Mammary epithelial cell (primary cell): ENCODE measurements at places on chromosomes 5 and 9. TPM values are rescaled to one million over a fixed set of nuclear protein-coding genes. Genes with fewer than 3 reads are reported as not detected.

DNA sequence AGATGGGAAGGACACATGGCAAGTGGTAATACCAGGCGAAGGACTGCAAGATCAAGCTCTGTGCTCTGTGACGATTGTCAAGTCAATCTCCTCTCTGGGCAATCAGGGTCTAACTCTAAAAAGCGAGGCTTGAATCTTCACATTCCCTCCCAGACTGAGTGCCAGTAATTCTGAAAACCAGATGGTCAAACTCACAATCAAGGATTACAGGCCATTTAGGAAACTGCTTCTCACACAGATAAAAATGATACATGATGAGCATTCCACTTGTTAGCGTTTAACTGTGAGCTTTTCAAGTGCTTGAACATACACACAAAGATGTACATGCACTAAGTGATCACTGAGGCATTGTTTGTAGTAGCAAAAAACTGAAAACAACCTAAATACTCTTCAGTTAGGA, 210.1 kb downstream of the TRIM32 start:
- DNase-seq = no peak

C5orf52 gene
- total RNA-seq = not detected in 2 replicates

DNA sequence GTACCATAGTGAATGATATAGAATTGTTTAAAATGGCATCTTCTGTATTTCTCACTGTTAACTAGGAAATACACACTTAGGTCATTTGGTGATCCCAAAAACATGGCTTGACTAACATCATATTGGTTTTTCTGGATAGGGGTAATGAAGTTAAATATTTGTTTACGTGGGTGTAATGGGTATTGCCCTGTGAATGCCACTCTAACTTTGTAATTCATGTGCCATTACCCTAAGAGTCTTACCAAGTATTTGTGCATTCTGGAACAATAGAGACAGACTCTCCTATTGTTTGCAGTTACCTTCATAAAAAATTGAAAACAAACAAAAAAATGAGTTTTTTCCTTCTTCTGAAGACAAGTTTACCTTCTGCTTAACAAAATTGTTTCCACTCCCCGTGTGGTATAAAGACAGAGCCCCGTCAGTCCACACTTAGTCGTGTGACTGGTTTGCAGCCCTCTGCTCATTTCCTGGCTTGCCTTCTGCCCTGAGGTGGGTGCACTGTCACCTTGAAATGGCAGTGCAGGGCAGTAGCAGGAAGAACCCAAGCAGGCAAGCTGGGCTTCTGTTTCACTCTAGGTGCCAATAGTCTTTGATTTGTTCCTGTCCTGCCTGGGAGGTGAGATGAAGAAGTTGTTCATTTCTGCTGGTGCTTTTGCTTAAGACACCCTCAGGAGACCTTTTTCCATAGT, 9.6 kb upstream of the CATSPER3 start:
- no peak for DNase-seq

DNA sequence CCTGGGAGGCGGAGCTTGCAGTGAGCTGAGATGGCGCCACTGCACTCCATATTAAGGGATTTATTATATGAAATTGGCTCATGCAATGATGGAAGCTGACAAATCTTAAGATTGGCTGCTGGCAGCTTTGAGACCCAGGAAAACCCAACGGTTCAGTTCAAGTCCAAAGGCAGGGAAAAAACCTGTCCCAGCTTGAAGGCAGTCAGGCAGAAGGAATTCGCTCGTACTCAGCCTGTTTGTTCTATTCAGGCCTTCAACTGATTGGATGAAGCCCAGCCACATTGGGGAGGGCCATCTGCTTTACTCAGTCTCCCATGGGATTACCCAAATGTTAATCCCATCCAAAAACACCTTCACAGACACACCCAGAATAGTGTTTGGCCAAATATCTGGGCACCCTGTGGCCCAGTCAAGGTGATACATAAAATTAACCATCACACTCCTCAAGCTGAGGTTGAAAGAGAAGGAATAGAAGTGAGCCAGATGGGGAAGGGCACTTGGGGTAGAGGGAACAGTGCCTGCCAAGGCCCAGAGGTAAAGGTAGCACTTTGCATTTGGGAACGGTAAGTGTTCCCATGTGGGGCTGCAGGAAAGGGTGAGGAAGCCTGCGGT, 8.5 kb upstream of the ORM1 start:
- DNase-seq = peak; percentile 23

DNA sequence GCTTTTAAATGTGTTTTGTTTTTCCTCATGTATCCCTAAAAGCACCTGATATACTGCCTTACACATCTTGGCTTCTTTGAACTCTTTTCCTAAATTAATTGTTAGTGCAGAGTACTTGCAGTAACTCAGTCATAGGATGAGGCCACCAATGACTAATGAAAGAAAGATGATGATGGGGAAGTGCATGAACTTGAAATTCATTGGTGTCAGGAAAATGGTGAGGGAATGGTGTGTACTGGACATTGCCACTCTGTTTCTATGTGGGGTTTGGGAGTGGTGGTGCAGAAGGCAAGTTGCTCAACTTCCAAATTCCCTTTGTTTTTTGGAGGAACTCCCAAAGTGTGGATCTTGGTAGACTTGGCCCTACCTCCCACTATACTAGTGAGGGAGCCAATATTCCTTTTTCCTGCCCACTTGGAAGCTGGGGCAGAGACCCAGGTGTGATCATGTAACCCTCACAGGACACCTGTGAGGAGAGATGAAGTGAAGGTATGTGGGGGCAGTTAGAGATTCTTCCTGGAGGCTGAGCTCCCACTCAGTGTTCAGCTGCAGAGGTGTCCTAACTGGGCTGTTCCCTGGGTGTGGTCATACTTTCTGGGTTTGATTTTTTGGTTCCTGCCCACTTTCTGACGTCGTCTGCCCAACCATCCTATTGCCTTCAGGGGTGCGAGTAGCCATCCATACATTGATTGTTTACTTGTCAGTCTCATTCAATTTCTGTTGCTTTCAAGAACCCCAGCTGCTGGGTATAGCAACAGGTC, 298.5 kb downstream of the MAST4 start:
- peak; percentile 92 for DNase-seq

COL15A1 gene
- total RNA-seq = not detected in 2 replicates

HMGCS1 gene
- 58.7 and 218 TPM in 2 replicates for total RNA-seq

- no peak for DNase-seq
Observed at GRCh38 chr5:106205916-106206571, 1464.7 kb downstream of the EFNA5 start.

GRCh38 chr9:113882636-113883164, 6.6 kb downstream of the ZNF618 start:
- DNase-seq = no peak

SPIN1 gene
- 98.2 TPM for total RNA-seq

PTGS1 gene
- 14.8 and 16.4 TPM in 2 replicates for total RNA-seq

DNA sequence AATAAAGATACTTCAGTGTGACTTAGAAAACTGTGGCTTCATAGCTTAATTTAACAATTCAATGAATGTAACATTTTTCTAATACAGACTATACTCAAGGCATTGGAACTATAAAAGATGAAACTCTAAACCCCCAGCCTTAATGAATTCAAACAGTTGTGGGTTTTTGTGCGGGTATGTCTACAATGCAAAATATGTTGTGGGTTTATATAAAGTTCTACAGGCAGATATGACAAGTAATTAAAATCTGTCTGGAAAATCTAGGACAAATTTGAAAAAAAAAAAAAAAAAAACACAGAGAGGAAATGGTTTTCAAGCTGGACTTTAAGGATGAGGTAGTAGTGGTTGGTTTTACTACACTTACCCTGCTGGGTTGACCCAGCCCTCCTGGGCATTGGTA, 467.5 kb upstream of the TLE4 start:
- DNase-seq = no peak

GRCh38 chr5:368183-369084, 46.9 kb downstream of the AHRR start:
- DNase-seq = no peak

DNA sequence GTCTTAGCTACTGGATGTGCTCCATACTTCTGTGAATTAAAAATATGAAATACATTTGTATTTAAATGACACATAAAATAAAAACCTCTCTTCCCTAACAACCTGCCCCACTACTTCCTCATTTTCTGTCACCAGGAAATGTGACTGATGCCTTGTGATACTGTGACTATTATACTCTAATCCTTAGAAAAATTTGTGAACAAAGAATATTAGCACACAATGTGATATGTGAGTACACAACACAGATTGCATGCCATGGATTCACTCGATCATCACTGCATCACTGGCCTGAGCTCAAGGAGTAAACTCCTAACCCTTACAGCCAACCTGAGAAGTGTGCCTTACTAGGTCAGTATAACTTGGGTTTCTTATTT, 281.0 kb downstream of the EFNA5 start:
- DNase-seq = no peak

PRUNE2 gene
- 9.2 TPM for total RNA-seq

- DNase-seq = no peak
Observed at GRCh38 chr9:135908093-135908753, 877 bp upstream of the CAMSAP1 start.

TAF11L10 gene
- total RNA-seq = not detected in 2 replicates

CLIC3 gene
- total RNA-seq = 27.0 TPM
